ENCODE measurements at places on chromosomes 2 and 18.

DNA sequence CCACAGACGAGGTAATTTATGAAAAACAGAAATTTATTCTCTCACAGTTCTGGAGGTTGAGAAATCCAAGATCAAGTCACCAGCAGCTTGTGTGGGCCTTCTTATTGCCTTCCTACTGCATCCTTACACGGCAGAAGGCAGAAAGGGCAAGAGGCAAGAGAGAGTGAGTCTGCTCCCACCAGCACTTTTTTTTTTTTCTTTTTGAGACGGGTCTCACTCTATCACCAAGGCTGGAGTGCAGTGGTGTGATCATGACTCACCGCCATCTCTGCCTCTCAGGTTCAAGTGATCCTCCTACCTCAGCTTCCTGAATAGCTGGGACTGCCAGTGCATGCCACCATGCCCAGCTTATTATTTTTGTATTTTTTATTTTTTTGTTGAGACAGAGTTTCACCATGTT is 78.5 kb upstream of the HK2 start:
- no peaks in the 10 kb centered on the region for H3K4me1 ChIP-seq
- no peak for DNase-seq
- H3K27me3 ChIP-seq, result peaks cover 7% of the 10 kb centered on the region
- H3K36me3 ChIP-seq, result no peaks in the 10 kb centered on the region

- H3K4me3 ChIP-seq, result no peak overlapping the region
- H3K27me3 ChIP-seq, result peaks cover 8% of the 10 kb centered on the region
- no peaks in the 10 kb centered on the region for H3K4me1 ChIP-seq
Observed at GRCh38 chr2:224449212-224450147, 47.6 kb upstream of the FAM124B start.

DNA sequence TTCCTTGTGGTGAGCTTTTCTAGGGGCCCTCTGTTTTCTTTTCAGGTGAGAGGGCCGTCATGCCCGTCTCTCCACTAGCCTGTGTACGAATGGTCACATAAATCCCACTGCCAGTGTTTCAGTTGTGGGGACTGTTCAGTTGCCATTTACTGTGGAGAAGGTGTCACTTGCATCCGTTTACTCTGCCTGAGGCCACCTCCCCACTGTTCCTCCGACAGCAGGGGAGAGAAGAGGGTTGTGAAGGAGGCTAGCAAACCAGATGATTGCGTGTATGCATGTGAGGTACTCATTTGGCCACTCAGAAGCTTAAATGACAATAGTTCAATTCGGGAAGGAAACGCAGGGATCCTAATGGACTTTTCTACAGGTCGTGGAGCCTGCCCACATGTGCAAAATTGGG is 3.3 kb downstream of the MTCL1 start:
- H3K36me3 ChIP-seq, result peaks cover 2% of the 10 kb centered on the region
- no peak overlapping the region for H3K27ac ChIP-seq
- H3K27me3 ChIP-seq, result peaks cover 50% of the 10 kb centered on the region
- peaks cover 19% of the 10 kb centered on the region for H3K4me1 ChIP-seq

DNA sequence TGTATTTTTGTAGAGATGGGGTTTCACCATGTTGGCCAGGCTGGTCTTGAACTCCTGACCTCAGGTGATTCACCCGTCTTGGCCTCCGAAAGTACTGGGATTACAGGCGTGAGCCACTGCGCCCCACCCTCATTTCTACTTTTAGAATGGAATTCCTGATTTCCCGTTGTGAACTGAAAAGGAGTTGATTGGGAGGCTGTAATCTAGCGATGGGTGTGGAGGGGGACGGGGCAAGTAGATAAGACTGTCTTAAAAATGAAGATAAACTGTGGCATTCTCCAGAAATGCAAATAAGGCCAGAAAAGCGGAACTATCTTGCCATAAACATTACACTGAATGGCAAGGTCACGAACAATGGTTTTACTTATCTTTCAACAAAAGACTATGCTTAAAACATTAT is 135.4 kb downstream of the TRIB2 start:
- H3K4me3 ChIP-seq, result no peak overlapping the region
- H3K27me3 ChIP-seq, result peaks cover 15% of the 10 kb centered on the region

DNA sequence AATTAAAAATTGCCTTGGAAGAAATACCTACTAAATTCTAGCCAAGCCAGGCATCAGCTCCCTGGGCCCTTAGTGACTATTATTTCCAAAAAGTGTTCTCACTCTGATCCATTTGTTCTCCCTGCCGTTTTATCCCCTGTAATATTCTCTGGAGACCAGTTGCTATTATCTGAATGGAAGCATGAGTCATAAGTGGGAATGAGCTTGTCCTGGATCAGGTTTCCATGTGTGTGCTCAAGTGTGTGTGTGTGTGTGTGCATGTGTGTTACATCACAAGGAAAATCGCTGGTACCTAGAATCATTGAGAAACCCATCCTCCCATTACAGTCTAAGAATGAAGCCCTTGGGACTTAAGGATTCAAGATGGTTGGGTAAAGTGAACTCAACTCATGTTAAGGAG is 130.3 kb upstream of the CXCR4 start:
- no peak overlapping the region for H3K4me3 ChIP-seq
- H3K27ac ChIP-seq, result no peak overlapping the region
- H3K27me3 ChIP-seq, result no peaks in the 10 kb centered on the region
- peaks cover 31% of the 10 kb centered on the region for H3K4me1 ChIP-seq
- no peak for DNase-seq

GRCh38 chr2:20015482-20016083 is 3.1 kb upstream of the MATN3 start:
- H3K27me3 ChIP-seq, result peaks cover 36% of the 10 kb centered on the region
- H3K4me3 ChIP-seq, result no peak overlapping the region
- DNase-seq, result no peak
- H3K27ac ChIP-seq, result no peak overlapping the region

DNA sequence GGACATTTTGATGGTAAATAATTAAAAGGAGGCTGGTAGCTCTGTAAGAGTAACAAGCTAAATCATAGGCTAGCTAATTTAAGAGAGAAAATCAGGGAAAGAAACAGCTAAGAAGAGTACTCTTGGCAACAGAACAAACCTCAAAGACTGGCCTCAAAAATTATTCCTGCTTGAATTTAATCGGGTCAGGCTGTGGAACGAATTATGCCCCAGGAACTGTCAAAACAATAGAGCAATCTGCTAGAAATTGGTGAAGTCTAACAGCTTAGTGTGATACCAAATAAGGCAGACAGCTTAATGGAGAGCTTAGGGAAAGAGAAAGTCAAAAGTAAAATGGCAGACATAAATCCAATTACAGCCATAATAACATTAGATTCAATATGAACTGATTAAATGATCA is 215.7 kb downstream of the MREG start:
- H3K4me1 ChIP-seq, result peaks cover 16% of the 10 kb centered on the region
- no peak overlapping the region for H3K4me3 ChIP-seq
- H3K27ac ChIP-seq, result no peak overlapping the region
- DNase-seq, result no peak
- no peaks in the 10 kb centered on the region for H3K36me3 ChIP-seq
